ENCODE measurements at places on chromosomes 7 and 10.

- DNase-seq, result no peak
Observed at GRCh38 chr7:152667958-152668357, 8.0 kb downstream of the XRCC2 start.

DNA sequence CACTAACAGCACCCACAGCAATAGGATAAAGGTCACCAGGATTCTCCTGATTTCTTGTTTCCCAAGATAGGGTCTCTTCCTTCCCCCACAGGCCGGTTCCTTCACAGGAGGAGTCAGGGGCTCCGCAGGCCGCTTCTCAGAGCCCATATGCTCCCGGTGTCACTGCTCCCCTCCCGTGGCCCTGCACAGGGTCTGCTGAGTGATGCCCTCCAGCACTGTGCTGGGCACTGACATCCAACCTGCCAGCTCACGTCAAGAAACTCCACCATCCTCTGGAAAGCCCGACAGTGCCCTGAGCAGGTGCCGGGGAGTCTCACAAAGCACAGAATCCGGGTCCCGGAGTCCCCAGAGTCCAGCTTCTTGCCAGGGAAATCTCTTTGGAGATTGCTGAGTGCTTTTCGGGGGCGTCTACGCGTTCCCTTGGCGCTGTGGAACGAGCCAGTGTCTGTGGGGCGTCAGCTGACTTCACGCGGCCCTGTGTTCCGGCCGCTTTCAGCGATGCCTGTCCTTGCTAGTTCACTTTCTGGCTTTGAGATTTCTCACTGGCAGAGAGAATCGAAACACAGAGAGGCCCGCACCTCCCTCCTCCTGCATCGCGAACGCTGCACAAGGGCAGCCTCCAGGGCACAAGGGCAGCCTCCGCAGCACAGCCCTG is 567.5 kb downstream of the DNAJB6 start:
- DNase-seq, result no peak

GRCh38 chr7:120303105-120303504 is 30.1 kb downstream of the KCND2 start:
- no peak for DNase-seq

GRCh38 chr7:86320889-86321288 is 322.8 kb upstream of the GRM3 start:
- no peak for DNase-seq

DNA sequence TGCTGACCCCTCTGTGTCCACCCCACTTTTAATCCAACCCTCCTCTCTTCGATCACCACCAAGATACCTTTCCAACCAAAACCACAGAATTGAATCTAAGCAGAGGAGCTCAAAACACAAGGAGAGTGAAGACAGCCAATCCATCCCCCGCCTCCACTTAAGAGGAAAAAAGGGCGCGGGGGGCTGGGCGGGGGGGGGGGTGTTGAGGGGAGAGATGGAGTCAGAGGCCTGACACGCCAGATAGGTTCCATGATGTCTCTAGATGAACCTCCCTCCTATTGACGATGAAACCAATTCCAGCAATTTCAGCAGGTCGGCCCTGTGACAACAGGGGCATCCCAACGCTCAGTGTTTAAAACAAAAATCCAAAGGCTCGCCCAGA is 1.3 kb downstream of the SORBS1 start:
- no peak for DNase-seq

GRCh38 chr7:71283802-71284201 is 151.9 kb downstream of the GALNT17 start:
- no peak for DNase-seq

- no peak for DNase-seq
Observed at GRCh38 chr10:83612746-83613145, 526.6 kb upstream of the GHITM start.

DNA sequence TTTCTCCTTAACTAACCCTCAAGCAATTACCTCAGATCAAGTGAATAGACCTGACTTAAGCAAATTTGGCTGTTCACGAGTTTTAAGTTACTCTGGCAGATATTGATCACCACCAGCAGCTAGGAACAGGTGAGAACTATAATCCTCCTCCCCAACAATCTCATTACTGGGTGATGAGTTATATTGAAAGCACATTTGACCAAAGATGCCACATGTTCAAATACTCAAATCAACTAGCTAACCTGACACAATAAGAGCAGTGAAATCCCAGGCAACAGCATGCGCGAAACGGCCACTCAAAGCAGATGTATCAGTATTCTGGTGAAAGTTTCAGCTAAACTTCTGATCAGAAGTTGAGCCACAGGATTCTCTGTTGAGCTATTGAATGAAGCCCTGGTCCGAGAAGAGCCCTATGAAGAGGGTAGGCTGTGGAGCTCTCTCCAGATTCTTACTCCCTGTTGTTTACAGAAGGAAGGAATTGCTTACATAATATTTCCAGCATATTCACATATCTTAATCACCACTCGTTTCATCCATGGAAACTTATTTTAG is 52.6 kb downstream of the CAV1 start:
- no peak for DNase-seq

- no peak for DNase-seq
Observed at GRCh38 chr10:69685802-69686585, 55.9 kb downstream of the FAM241B start.

- no peak for DNase-seq
Observed at GRCh38 chr7:106057204-106057961, 54.7 kb downstream of the SYPL1 start.

DNA sequence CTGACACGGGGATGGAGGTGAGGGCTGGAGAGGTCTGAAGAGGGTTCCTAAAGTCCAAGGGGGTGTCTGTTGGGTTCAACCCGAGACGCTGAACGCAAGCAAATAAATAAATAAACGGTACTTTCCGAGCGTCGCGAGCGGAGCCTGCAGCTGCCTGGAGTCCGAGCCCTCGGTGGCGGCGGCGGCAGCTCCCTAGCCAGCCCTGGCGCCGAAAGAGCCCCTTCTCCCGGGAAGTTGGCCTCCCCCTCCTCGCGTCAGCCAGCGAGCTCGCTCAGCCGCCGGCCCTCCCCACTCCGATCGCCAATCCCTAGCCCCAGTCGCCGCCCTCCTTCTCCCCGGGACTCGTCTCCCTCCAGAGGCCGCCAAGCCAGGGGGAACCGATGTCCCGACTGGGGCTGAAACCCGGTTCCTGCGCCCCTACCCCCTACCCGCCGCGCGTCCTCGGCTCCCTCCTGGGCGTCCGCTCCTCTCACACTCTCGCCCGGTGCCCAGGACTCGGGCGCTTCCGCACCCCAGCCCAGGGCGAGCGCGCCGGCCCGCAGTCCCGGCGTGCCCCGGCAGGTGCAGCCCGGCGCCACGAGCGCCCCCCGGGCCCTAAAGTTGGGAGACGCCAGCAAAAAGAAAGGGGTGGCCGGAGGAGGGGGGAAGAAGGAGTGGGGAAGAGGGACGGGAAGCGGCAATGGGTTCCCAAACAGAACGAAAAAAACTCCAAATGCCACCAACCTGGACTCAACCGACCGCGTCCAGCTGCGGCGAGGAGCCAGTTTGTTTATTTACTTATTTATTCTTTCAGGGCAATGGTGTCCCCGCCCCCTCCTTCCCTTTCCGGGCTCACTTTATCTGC is at the start of gene GFRA1:
TSS of gene GFRA1 (minus strand) at position 767 of the 844 bp plus-strand sequence. CDS start 1,177 bp downstream, outside the sequence.
- DNase-seq, result no peak

GRCh38 chr7:100358027-100358856 is at the start of gene PILRB:
PILRB (plus strand) TSS chr7:100358117; CDS start chr7:100358303, 186 bp downstream.
- no peak for DNase-seq

Data from DMS79 (cell line).